Placental pericyte (primary cell): ENCODE measurements at places on chromosomes 3 and 15. TPM values are rescaled to one million over a fixed set of nuclear protein-coding genes. Genes with fewer than 3 reads are reported as not detected.

The DPPA2 gene
- not detected in 2 replicates for total RNA-seq

The SLC6A6 gene
- total RNA-seq = 14.4 and 60.4 TPM in 2 replicates

The UBE3A gene
- total RNA-seq = 63.2 and 106 TPM in 2 replicates

The KLHL40 gene
- not detected in 2 replicates for total RNA-seq

The MEIS2 gene
- 34.4 and 42.9 TPM in 2 replicates for total RNA-seq

The HIGD2B gene
- total RNA-seq = not detected in 2 replicates

The ROPN1 gene
- total RNA-seq = not detected in 2 replicates

The GPR149 gene
- not detected in 2 replicates for total RNA-seq

The PLCL2 gene
- total RNA-seq = 7.7 and 9.0 TPM in 2 replicates

The RHOV gene
- total RNA-seq = not detected in 2 replicates

The C3orf49 gene
- not detected in 2 replicates for total RNA-seq

The ADAMTS17 gene
- total RNA-seq = under 0.01 and 2.7 TPM in 2 replicates

The MST1R gene
- 0.43 and 1.3 TPM in 2 replicates for total RNA-seq

The IL17RB gene
- not detected in 2 replicates for total RNA-seq

The IL5RA gene
- not detected in 2 replicates for total RNA-seq

The B3GALNT1 gene
- total RNA-seq = 12.3 and 16.8 TPM in 2 replicates

The CRBN gene
- total RNA-seq = 34.1 and 77.3 TPM in 2 replicates

The DNAH12 gene
- total RNA-seq = 0.14 and 0.22 TPM in 2 replicates

The HESX1 gene
- total RNA-seq = not detected in 2 replicates

The LIPH gene
- 0.14 TPM in 1 of 2 replicates, not detected in the other for total RNA-seq

The BNC1 gene
- total RNA-seq = 26.5 and 54.5 TPM in 2 replicates

The LCTL gene
- not detected in 2 replicates for total RNA-seq

The CFAP91 gene
- under 0.01 TPM in 1 of 2 replicates, not detected in the other for total RNA-seq
